ENCODE measurements at places on chromosomes 12 and 14. TPM values are rescaled to one million over a fixed set of nuclear protein-coding genes. Genes with fewer than 3 reads are reported as not detected.

Gene CACNA2D4
- 0.10 TPM for total RNA-seq

Gene KRT74
- not detected for total RNA-seq

Gene SERPINA12
- total RNA-seq, result not detected

Gene OR11H6
- total RNA-seq, result not detected

Gene OR6C76
- total RNA-seq, result not detected

Gene PARPBP
- total RNA-seq, result 18.4 TPM

Gene GPR65
- not detected for total RNA-seq

Gene LMBR1L
- 25.1 TPM for total RNA-seq
